ENCODE measurements at places on chromosomes 7 and 10.

- DNase-seq = peak; percentile 20
Observed at GRCh38 chr10:12500381-12501303, 151.3 kb downstream of the CAMK1D start.

DNA sequence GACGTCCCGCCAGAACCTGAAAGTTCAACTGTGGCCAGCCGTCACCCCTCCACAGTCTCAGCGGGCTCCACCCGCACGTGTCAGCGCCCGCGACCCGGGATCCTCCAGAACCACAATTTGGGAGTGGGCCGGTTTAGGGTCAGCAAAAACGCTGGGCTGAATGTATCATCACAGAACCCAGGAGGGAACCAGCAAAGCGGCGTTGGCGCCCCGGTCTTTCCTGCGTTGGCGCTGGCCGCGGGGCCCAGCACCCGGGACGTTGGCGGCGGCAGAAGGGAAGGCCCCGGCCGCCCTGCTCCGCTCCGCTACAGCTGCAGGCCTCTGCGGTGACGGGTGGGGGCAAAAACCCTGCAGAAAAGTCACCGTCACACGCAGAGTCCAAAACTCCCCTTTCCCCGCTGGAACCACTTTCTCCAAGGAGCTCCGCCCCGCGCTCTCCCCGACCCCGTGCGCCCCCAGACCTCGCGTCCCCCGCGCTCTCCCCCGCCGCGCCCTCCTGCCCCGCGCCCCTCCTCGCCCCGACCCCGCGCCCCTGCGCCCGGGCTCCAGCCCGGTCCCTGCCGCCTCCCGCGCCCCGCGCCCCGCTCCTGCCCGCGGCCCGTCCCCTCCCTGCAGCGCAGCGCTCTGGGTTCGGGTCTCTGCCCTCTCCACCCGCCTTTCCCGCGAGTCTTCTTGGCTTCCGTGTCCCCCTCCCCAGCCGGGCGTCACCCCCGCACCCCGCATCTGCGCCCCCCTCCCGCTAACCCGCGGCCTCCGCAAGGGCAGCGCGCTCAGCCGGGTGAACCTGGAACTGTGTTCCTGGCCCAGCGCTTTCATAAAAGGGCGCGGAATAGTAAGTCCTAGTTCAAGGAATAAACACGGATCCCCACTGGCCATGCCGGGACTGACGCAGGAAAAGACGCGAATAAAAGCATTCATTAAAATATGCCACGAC, 24.0 kb upstream of the RNF32 start:
- DNase-seq = no peak

- DNase-seq = no peak
Observed at GRCh38 chr10:121092720-121093095, 241.5 kb downstream of the WDR11 start.

- no peak for DNase-seq
Observed at GRCh38 chr7:16891338-16891737, 9.6 kb upstream of the AGR3 start.

GRCh38 chr7:10707519-10707918, 266.2 kb upstream of the PHF14 start:
- DNase-seq = no peak

DNA sequence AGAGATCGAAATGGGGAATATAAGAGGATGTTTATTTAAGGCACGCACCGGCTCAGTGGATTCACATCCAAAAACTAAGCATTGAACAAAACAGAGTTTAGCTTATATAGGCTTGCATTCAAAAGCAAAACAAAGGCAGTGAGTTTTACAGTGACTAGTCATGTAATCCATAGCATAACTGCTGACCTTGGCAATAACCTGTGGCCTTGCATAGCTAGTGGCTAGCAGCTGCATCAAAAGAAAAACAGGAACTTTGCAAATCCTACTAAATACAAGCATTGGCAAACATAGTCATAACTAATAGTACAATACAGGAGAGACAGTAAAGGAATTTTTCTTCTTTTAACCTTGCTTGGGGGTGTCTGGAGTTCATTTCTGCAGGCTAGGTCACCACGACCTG, 9.7 kb upstream of the ZNF485 start:
- no peak for DNase-seq

GRCh38 chr7:90838799-90839198, 242.7 kb downstream of the CDK14 start:
- no peak for DNase-seq

GRCh38 chr7:95491634-95492314, 6.0 kb downstream of the ASB4 start:
- DNase-seq = no peak

- peak; percentile 73 for DNase-seq
Observed at GRCh38 chr10:34743814-34744213, 71.3 kb downstream of the PARD3 start.

- peak; percentile 78 for DNase-seq
Observed at GRCh38 chr7:116353647-116354046, 143.3 kb downstream of the TES start.

DNA sequence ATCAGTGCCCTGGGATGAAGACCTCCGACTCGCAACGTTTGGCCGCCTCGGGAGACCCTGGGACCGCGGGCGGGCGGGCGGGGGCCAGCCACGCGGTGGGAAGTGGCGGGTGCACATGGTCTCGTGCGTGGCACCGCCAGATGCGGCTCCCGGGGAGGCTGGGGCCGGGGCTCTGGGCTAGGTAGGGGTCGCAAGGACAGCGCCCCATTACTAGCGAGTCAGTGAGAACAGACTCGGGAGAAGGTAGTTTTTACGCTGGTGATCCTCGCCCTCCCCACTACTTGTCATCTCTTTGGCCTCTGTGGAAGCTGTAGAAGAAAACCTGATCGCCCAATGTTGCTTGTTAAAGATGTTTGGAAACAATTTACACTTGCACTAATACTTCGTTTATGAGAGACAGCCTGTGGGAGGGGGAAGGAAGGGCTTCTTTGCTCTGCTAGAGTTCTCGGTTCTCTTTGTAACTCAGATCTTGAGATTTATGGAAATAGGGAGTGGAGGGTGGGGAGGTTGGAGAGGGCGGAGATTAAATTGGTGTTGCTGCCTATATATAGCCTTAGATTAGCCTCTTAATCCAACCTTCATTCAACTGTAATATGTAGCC, 591 bp downstream of the BZW2 start:
- DNase-seq = no peak

All from aorta (tissue), 5 donors.